ENCODE measurements at places on chromosomes 3 and 15.

DNA sequence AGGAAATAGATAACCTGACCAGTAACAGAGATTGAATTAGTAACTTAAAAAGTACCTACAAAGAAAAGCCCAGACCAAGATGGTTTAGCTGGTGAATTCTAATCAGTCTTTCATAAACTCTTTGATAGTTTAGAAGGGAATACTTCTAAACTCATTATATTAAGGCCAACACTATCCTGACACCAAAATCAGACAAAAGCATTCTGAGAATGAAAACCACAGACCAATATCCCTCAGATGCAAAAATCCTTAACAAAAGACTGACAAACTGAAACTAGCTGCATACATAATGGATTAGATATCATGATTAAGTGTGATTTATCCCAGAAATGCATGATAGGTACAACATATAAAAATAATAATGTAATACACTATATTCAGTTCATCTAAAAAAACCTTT, 115.6 kb downstream of the RFX7 start:
- no peak for DNase-seq

- DNase-seq, result peak; percentile 19
Observed at GRCh38 chr3:126982126-126982470, 817 bp upstream of the PLXNA1 start.

DNA sequence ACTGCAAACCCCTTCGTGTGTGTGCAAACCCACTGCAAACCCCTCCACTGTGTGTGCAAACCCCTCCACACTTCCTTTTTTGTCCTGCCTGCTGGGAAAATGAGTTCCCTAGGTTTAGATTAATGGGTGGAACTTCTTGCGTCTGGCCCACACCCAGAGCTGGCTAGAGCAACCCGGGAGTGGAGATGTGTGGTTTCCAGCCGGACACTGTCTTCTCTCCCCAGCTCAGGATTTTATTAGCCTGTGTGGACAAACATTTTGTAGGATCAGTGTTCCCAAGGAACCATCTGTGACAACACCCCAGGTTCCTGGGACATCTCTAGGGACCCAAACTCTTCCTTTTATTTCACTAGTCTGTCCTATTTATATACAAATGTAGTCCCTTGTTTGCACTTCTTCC, 9.6 kb upstream of the LRRK1 start:
- DNase-seq, result no peak

DNA sequence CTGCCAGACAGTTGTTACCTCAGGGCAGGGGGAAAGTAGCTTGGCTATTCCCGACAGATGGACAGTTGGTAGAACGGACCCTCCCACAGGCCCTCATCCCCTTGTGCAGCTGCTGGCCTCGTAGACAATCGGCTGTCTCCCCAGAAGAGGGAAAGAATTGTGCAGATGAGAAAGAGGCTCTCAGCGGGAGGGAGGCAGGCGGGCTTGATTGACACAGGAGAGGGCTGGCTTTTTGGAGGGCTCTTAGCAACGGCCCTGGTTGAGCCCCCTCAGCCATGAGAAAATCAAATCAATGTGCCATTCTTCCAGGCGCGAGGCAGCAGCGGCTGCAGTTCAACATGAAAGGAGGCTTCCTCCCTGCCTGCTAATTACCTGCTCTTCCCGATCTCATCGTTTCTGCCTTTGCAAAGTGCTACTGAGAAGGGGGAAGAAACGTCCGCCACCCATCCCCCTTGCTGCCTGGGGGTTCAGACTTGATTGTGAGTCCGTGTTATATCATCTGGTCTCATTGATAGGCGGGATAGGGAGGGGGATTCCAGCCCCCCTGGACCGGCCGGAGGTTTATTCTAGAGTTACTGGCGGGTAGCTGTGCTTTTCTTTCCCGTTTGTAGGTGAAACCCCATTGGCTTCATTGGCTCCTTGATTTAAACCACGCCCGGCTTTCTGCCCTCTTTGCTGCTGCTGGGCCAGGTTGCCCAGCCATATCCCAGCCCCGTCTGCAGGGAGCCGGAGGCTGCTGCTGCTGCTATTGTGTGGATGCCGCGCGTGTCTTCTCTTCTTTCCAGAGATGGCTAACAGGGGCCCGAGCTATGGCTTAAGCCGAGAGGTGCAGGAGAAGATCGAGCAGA, at the start of gene TAGLN3:
Gene TAGLN3, plus strand, starts transcription at position 287 of the 848 bp plus-strand sequence. Its CDS starts 501 bp downstream, at position 788.
- peak; percentile 23 for DNase-seq

- no peak for DNase-seq
Observed at GRCh38 chr3:197030379-197031314, 1.0 kb upstream of the MELTF start.

GRCh38 chr15:92277776-92278175, 115.9 kb upstream of the ST8SIA2 start:
- DNase-seq, result peak; percentile 0

GRCh38 chr3:184679056-184679816, 32.6 kb downstream of the MAGEF1 start:
- DNase-seq, result peak; percentile 20

GRCh38 chr3:66302288-66302687, 81.5 kb downstream of the SLC25A26 start:
- DNase-seq, result no peak

All from choroid plexus epithelial cell (primary cell).